ENCODE measurements at places on chromosomes 3 and 15.

GRCh38 chr3:160035757-160036156 is 47.1 kb downstream of the IL12A start:
- no peak for DNase-seq

DNA sequence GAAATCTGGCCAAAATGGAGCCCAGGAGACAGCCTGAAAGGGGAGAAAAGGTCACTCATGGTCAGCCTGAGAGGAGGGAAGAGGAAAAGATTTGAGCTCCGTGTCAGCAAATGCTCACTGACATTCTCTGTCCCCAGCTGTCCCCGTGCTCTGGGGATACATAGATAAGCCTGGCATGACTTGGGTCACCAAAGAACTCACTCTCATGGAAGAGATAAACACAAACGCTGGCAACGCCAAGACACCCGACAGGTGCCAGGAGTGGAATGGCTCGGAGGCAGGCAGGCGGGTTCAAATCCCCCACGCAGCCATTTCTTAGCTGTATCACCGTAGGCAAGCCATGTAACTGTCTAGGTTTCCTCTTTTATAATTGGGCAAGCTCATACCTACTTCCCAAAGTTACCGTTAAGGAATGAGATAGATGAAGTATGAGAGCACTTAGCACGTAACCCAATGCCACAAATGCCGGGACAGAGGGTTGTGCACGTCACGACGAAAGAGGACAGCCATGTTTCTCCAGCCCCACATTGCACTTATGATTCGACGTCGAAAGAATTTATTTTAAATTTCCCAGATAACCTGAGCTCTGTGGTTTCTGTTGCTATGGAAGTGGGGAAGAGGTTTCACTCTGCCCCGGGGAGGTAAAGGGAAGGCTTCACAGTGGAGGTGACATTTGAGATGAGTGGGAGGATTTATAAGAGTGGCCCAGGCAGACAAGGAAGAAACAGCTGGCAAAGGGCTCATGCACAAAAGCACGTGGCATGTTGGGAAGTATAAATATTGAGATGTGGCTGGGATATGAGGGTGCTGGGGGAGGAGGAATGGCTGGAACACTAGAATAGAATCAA is 41.4 kb upstream of the TSEN2 start:
- no peak for DNase-seq

GRCh38 chr3:94671078-94671477 is 608.2 kb downstream of the NSUN3 start:
- DNase-seq, result no peak

DNA sequence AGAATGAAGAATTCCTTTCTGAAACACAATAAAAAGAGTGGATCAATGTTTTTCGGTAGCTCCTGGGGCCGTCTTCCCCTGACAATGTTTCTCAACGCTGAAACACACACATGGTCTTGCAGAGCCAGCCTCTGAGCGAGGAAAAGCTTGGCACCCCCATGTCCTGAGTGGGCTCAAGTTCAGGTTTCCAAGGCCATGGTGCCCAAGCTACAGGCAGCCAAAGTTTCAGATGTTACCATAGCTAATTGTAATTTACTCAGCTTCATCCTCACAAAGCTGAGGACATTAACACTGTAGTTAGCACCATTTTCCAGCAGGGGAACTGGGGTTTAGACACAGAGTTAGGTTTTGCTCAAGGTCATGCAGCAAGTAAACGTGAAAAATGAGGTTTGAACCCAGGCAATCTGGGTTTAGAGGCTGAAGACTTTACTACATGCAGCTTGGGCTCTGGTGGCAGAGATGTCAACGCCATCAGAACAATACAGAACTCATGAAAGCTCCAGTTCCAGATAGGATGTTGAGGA is 199.1 kb downstream of the TJP1 start:
- DNase-seq, result no peak

DNA sequence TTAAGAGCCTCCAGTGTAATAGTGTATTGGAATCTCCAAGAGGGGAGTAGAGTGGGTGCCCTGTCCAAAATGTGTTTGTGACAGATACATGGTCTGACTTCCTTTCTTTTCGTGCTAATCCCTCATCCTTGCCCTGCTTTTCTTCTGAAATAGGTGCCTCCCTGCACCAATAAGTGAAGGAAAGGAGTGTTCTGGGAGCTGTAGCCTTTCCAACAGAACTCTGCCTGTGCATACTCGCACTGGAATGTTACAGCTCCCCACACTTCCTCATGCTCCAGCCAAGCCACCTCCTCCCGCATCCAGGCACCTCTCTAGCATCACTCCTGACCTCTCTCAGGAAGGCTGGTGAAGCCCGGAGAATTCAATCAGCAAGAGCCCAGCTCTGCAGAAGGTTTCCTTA is 478.0 kb downstream of the GABRG3 start:
- no peak for DNase-seq

DNA sequence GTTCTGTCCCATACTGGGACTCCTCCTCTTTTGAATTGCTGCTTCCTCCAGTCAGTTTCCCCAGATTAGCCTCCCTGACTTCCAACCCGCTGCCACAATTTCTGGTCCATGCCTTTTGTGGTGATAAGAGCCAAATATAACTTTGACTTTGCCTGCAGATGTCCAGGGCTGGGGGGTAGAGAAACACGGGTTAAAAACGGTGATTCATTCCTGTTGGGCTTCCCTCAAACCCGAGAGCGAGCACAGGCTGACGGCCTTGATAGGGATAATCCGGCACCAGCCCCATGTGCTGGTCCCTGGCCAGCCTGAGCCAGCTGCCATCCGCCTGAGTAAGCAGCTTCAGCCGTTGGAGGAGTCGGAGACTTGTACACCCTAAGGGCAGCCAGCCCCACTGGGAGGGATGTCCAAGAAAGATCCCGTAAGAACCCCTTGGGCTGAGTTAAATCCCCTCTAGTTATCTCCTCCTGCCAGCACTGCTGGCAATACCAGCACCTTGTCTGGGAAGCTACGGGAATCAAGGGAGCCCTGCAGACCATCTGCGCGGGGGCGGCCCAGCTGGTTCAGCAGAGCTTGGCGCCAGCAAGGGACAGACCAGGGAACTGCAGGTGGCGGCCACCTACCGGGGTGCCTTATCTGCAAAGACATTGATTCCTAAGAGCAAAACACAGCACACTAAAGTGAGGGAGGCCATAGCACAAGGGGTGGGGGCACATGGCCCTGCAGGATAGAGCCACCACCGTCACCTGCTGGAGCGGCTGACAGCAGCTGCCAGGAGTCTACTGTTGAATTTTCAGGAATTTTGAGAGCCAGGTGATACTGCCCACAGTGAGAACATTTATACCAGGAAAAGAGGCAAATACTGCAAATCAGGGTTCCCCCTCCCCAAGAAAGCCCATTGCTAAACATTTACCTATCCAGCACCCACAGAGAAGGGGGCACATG is 18.1 kb downstream of the CSPG4 start:
- no peak for DNase-seq

- no peak for DNase-seq
Measured at GRCh38 chr15:34155859-34156258, 54.0 kb downstream of the PGBD4 start.

DNA sequence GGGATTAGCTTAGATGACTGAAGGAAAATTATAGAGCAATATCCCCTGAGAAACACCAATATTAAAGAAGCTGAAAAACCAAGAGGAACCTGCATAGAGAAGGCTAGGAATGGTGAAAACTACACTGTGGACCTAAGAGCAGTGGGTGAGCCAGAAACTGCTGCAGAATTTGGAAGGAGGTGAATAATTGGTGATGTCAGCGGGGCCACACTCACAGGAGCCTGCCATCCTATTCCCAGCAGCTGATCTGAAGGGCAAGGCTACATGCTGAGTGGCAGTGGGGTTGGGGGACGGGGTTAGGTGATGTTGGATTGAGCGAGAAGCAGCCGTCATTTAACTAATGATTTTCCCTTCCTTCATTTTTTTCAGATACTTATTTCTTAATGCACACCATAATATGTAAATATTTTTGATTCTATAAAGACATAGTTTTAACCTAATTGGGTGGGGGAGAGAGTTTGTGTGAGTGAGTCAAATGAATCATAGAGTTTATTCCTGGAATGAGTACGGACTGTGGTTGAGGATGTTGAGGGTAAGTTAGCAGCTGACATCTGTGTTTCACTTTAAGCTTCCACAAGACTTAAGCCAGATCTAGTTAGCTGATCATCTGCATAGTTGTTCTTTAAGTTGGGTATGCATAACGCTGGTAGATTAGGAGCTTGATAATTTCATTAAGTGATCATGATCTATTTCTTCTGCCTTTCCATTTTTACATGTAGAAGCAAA is 222.8 kb downstream of the PTPRG start:
- no peak for DNase-seq

- DNase-seq, result no peak
Measured at GRCh38 chr15:86837294-86838061, 757.8 kb downstream of the AGBL1 start.

- DNase-seq, result no peak
Measured at GRCh38 chr3:117920253-117920898, 1114.3 kb downstream of the IGSF11 start.

GRCh38 chr15:43214592-43215295 is 6.1 kb downstream of the EPB42 start:
- no peak for DNase-seq

DNA sequence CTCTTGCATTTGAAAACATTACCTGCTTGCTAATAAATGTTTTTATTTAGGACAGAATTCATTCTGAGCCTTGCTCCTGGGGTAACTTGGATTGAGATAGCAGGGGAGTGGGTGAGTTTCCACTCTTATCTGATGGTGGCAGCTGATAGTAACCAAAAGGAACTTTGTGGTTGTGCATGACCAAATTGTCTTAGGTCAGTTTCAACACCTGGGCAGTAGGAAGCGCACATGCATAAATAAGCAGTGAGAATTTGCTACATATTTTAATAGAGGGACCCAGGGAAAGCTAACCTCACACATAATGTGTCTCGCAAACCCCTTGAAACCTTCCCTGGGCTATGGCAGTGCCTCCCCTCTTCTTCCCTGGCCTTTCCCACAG is 65.4 kb upstream of the XCR1 start:
- no peak for DNase-seq

- DNase-seq, result no peak
Measured at GRCh38 chr3:147813256-147813655, 404.1 kb downstream of the ZIC1 start.

DNA sequence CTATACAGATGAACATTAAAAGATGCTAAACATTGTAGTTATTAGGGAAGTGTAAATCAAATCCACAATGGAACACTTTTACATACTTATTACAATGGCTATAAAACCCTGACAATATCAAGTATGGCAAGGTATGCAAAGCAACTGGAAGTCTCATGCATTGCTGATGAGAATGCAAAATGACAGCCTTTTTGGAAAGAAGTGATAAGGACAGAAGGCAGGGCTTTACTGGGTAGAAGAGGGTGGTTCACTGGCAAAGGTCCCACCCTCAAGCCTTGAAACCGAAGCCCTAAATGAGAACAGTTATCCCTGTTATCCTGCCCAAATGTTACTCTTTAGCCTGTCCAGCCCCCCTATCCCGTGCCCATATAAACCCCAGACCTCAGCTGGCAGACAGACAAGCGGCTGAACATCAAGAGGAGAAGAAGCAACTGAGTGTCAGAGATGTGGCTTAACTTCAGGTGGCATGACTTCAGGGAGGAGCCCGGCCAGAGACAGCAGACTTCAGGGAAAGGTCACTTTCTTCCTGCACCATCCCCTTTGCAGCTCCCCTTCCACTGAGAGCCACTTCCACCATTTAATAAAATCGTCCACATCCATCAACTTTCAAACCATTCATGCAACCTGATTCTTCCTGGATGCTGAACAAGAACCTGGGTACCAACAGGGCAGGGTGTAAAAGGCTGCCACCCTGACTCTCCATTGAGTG is 732 bp upstream of the GCSAM start:
- DNase-seq, result no peak

DNA sequence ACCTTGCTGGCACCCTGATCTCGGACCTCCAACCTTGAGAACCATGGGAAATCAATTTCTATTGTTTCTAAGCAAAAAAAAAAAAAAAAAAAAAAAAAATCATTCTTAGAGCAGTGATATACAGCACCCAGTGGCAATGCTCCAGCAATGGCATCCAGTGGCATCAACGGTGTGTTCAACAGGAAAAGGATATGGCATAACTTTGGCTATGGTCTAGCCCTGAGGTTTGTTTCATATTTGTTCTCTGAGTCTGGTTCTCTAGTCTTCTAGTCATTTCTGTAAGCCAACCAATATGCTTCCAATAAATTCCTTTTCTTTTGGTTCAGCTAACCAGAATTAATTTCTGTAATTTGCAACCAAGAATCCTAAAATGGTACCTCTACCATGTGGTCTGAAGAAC is 19.2 kb downstream of the DENND4A start:
- no peak for DNase-seq

GRCh38 chr3:156207802-156208685 is 87.7 kb downstream of the KCNAB1 start:
- DNase-seq, result no peak

DNA sequence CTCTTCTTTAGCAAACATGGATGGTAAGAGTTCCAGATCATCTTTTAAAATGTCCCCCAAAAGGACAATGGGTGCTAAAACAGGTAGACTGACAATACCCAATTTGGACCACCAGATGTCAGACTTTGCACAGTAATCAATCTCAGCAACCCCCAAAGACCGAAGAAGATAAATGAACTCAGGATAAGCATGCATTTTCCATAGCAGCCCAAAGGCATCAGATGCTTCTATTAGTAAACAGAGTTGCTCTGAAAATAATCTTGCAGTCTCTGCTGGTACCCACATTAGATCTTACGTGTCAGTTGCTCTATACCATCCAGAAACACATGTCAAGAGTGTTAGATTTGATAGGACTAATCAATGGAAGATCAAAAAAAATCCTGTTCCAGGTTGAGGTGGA is 20.6 kb downstream of the MYH15 start:
- no peak for DNase-seq

DNA sequence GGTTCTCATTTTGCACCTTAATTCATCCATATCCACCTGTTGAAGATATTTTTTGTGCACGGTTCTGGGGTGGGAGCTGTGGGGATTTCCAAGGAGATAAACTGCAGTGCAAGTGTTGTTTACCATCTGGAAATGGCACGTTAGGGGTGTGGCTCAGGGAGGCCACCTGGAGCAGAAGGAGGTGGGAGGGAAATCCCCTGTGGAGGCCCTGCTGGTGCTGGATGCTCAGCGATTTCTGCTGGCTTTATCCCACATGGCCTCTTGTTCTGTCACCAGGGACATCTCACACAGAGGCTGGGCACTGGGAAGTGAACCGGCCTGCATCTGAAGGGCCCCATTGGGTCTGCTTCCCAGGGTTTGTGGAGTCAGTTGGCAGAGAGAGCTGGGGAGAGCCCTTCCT is 24.3 kb downstream of the TRPM1 start:
- DNase-seq, result no peak

- no peak for DNase-seq
Measured at GRCh38 chr3:181726351-181727330, 14.9 kb downstream of the SOX2 start.

DNA sequence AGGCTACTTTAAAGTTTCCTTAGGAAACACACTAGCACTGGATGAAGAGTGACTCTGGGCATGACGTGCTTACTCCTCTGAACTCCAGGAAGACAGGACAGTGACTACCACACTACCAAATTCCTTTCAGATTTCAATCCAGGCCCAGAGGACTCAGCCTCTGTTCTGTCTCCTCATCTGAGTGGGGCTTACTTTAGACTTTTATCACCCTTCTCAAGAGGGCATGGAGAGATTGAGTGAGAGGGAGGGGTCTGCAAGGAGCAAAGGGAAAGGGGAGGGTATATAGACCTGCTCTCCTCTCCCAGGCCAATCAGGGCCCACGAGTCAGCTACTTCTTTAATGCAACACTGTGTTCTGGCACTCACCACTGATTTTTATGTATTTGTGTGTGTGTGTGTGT is 29.4 kb upstream of the RSL24D1 start:
- DNase-seq, result no peak

- no peak for DNase-seq
Measured at GRCh38 chr3:182760576-182761164, 32.6 kb upstream of the ATP11B start.

GRCh38 chr15:68684476-68684875 is 105.7 kb downstream of the CORO2B start:
- DNase-seq, result no peak
